ENCODE measurements at places on chromosomes 4 and X.
A peak's percentile ranks its signal among the peaks of the same experiment; 100 is the strongest.

GRCh38 chrX:44106864-44107263, 133.7 kb upstream of the NDP start:
- no peak for DNase-seq

DNA sequence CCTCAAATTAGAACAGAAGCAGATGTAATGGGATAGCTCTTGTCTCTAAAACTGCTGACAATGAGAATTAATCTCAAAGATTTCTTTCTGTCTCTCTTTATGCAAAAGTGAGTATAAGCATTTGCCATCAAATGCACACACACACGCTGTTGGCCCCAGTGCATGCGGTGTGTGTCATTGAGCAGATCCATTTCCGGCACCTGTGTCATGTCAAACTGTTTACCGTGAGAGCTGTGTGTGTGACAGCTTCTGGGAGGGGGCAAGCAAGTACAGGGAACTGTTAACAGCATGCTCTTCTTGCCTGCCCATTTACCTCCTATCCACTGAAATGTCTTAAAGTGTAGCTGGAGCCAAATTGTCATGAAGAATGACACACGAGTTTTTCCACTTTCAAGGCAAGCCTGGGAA, 297.9 kb upstream of the FAT4 start:
- DNase-seq, result no peak

DNA sequence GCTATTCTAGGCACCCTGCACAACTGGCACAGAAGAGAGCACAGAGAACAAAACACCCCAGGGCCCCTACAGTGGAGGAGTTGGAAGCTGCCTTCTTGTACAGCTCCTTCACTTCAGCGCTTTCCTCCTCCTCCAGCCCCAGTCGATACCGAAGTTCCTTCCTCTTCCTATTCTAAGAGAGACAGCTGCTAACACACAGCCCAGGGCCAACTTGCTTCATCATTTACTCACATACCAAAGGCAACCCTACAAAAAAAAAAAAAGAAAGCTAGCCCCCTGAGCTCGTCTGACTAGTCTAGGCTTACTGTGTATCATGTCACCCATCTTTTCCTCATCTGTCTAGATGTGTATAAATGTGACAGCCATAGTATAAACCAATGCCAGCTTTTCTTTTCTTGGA, 64.5 kb downstream of the MID1 start:
- DNase-seq, result no peak

DNA sequence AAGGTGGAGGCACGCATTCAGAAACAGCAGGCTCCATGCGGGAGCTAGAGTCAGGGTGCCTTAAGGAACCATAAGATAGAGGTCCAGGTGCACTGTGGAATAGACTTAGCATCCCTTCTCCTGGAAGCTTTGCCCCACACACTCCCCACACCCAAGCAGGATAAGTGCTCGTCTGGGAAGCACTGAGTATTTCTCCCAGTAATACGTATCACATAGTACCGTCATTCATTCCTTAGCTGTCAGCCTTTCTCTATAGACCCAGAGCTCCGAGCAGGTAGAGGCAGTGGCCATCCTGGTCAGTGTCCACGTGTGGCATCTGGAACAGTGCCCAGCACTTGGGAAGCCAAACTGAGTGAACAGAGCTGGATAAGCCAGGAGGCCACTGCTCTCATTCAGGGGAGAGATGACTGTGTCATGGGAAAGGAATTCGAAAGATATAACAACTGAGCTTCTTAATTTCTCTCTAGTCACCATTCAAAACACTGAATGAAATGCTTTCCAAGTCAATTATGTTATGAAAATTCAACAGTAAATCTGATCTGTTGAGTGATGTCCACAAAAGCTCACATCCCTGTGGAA, 9.9 kb downstream of the APBB2 start:
- DNase-seq, result no peak

GRCh38 chrX:140848800-140849199, 139.2 kb downstream of the LINC00632 start:
- no peak for DNase-seq

DNA sequence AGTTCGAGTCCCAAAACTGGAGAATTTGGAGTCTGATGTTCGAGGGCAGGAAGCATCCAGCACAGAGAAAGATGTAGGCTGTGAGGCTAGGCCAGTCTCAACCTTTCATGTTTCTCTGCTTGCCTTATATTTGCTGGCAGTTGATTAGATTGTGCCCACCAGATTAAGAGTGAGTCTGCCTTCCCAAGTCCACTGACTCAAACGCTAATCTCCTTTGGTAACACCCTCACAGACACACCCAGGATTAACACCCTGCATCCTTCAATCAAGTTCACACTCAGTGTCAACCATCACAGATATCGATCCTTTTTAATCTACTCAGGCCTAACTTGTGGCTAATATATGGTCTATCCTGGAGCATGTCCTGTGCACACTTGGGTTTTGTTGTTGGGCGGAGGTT, 18.0 kb upstream of the MAEA start:
- DNase-seq, result no peak

GRCh38 chr4:47195706-47196105, 164.3 kb downstream of the GABRB1 start:
- no peak for DNase-seq

DNA sequence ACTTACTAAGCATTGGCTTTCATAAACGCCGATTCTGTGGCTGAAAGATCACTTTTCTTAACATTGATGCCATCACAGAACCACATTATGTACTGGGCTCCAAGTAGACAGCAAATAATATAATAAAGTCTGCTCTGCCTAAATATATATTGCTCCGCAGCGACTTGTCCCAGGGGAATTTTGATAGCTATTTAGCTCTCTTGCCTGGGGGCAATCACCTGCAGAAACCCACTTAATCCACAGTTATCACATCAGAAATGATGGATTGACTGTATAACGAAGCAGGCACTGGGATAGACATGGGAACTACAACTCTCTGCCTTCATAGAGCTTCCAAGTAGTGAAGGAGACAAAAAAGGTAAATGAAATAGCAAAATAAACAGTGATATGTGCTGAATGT, 48.0 kb upstream of the MYOZ2 start:
- no peak for DNase-seq

DNA sequence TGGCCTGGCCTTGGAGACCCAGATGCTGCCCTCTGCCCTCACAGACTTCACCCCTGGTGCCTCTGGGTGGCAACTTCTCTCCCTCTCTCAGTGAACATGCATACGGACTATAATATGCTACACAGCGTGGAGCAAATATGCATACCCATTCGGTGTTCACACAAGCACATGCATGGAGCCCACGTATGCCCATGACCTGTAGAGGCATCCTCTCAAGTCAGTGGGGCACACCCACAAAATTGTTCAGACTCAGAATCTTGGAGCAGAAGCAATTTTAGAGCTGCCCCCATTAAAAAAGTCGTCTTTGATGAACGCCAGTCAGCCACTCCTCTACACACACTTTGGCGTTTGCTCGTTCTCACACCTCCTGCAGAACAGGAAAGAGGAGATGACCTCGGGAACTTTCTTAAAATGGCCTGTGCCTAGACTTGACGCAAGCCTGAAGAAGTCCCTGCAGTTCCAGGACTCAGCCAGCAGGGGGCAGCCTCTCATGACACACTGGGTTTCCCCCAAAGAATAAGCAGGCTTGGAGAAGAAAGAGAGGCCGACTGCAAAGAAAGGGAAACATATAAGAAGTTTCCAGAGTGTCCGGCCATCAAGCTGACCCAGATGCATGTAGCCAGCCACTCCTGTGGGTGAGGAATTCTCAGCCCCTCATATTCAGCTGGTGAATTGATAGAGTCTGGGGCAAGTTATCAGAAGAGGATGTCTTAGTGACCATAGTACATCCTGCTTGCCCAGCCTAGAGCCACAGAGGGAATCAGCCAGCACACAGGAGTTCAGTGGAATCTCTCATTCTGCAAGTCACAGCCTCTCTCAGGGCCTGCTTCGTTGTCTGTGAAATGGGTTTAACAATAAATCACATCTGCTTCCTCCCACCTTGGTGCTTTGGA, 17.3 kb downstream of the APLN start:
- peak; percentile 75 for DNase-seq

- DNase-seq, result peak; percentile 30
Measured at GRCh38 chrX:39519030-39519488, 578.7 kb downstream of the BCOR start.

DNA sequence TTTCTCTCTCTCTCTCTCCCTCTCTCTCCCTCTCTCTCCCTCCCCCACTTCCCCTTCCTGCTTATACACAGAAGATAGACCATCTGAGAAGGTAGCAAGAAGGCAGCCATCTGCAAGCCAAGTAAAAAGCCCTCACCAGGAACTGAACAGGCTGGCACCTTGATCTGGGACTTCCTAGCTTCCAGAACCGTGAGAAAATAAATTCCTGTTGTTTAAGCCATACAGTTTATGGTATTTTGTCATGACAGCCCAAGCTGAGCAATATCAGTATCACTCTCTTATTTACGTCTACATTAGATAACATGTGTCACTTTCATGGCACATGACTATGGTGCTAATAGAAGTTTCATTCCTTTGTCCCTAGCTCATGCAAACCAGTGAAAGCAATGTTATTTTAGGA, 581.1 kb downstream of the INPP4B start:
- no peak for DNase-seq

- no peak for DNase-seq
Measured at GRCh38 chr4:26842911-26843310, 17.7 kb upstream of the STIM2 start.

DNA sequence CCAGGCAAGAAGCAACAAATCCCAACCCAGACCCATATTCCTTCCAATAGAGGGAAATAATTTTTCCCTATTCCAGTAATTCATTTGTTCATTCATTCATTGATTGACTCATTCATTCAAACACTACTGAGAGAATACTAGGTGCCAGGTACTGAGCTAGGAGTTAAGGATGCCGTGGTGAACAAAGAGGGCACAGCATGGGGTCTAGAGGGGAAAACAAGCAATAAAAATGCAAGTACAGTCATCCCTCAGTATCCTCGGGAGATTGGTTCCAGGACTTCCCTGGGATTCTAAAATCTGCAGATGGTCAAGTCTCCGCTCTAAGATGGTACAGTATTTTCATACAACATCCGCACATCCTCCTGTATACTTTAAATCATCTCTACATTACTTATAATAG, 18.7 kb downstream of the RASGEF1B start:
- DNase-seq, result no peak

GRCh38 chr4:25089051-25089763, 58.5 kb upstream of the LGI2 start:
- no peak for DNase-seq

DNA sequence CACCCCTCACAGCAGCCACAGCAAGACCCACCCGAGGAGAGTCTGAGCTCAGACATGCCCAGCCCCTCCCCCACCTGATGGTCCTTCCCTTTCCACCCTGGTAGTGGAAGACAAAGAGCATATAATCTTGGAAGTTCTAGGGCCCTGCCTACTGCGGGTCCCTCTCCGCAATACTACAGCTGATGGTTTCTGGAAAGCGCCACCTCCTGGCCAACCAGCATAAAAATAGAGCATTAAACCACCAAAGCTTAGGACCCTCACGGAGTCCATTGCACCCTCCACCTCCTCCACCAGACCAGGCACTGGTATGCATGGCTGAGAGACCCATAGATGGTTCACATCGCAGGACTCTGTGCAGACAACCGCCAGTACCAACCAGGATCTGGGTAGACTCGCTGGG, 78.2 kb downstream of the SH3BGRL start:
- no peak for DNase-seq

GRCh38 chrX:13047759-13048158, 3.3 kb upstream of the FAM9C start:
- DNase-seq, result no peak

DNA sequence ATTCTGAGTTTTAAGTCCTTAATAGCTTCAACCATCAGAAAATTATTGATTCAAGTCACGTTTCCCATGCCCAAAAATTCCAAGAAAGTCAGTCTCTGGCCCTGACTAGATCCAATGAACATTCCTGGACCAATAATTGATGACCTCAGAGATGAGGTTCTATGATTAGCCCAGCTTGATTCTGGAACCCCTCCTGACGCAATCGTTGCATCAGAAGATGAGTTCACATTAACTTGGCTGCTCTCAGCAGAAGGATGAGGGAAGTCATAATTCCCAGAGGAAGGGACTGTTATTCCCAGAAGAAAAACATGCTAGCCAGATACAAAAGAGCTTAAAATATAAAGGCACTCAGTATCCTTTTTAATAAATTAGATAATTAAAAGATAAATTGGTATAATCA, 34.3 kb upstream of the CPEB2 start:
- DNase-seq, result no peak

DNA sequence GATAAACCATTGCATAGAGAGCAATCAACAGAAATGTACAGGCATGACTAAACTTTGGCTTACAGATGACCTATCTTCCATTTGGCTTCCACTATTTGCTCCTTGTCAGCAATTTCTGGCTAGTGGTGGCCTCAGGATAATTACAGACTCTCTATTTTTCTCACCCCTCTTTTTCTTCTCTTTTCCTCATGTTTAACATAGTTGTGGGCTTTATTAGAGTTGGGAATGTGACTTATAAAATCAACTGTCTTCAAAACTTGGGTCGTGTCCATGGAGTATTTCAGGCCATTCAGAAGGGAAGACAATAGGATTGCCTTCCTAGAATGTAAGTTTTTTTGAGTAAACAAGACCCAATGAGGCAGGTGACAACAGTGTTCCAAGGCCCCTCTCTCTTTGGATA, 236.2 kb downstream of the FRAS1 start:
- DNase-seq, result no peak

GRCh38 chr4:14176613-14177012, 549.1 kb upstream of the BOD1L1 start:
- DNase-seq, result no peak

DNA sequence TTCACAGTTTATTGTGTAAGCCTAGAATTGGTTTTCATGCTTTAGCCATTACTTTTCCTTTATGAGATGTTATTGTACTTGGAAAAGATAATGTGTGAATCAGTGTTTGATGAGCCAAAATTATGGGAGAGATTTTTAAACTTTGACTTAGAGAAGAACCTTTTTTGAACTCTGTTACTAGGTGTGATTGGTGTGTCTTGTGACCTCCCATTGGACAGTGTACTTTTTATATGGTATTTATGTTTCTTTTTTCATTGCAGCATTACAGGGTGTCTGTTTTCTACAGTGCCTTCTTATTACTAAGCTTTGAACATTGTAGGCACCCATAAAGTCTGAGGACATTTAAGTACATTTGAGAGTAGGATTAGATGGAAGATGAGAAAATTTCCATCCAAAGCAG, 91.1 kb downstream of the SLC4A4 start:
- no peak for DNase-seq

DNA sequence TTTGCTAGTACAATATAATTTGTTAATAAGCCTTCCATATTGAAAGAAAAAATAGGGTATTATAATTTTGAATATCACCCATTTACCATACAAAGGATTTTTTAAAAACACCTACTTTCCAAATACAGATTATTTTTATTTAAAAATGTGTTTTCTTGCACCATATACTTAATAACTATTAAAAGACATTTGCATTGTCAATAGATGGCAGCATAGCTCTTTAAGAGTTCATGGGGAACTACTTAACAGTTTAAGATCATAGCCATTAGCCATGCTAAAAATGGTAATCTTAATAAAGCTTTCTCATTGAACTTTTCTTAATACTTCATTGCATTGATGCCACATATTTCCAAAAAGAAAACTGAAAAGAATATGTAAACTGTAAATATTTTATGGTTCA, 1995.9 kb downstream of the C4orf33 start:
- DNase-seq, result peak; percentile 40

GRCh38 chr4:56410247-56411062, 23.2 kb upstream of the AASDH start:
- peak; percentile 83 for DNase-seq
